ENCODE measurements at places on chromosomes 4 and X.

DNA sequence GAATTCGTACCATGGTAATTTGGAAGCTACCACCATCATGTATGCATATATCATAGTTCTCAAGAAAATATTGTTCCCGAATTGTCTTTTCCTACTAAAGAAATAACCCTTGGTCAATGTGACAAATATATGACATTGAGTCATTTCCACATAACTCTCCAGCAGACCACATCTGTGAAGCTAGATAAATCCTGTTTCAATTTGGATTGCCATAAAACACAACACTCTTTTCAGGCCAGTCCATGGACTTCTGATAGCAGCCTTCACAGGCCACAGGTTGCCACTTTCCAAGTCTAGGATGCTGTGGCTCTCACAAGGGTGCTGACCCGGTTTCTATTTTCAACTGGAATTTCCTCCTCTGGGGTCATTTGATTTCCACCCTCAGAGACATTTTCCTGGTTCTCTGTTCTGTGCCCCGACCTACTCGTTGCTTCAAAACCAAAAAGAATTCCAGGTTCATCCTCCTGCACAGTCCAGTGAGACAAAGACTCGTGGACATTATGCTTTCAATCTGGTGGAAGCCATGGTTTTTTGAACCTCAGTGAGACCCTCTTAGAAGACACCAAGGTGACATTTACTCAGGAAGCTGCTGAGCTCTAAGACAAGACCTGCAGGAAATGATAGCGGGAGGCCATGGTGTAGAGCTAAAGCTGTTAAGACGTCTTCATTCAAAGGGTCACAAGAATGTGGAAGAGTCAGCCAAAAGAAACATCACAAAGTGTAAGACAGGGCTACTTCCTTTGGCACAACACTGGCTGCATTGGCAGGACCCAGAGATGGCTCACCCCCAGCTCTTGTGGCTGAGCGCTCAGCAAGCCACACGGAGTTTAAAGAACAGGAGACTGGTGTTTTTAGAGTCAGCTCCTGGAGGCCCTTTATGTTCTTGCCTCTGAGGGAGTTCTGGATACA lies 119.8 kb downstream of the AMELX start:
- DNase-seq = no peak

DNA sequence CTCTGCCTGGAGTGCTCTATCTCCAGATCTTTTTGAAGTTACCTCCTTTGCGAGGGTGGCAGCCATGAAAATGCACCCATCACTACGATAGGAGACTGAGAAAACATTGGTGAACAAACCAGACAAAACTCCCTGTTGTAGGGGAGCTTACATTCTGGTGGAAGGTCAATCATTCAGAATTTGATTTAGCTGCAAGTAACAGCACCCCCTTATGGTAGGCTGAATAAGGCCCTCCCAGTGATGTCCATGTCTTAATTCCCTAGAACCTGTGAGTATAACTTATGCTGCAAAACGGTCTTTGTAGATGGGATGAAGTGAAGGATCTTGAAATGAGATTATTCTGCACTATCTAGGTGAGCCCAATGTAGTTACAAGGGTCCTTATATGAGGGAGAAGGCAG lies 5.6 kb upstream of the TEC start:
- DNase-seq = no peak

DNA sequence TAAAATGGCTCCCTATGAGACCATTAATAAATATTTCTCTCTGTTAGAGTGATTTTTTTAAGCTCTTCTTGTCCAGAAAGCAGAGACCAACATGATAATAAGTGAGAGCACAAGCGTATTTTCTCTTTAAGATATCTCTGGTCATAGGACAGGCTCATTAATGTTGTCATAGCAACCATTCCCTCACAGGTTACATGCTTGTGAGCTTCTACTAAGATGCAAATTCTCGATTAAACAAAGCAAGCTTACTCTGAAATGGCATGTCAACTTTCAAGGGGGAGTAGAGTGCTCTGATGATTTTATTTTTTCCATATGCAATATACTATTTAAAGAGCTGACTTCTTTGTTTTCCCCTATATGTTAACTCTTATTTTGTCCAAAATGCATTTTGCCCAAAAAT lies 487.2 kb upstream of the LCORL start:
- no peak for DNase-seq

DNA sequence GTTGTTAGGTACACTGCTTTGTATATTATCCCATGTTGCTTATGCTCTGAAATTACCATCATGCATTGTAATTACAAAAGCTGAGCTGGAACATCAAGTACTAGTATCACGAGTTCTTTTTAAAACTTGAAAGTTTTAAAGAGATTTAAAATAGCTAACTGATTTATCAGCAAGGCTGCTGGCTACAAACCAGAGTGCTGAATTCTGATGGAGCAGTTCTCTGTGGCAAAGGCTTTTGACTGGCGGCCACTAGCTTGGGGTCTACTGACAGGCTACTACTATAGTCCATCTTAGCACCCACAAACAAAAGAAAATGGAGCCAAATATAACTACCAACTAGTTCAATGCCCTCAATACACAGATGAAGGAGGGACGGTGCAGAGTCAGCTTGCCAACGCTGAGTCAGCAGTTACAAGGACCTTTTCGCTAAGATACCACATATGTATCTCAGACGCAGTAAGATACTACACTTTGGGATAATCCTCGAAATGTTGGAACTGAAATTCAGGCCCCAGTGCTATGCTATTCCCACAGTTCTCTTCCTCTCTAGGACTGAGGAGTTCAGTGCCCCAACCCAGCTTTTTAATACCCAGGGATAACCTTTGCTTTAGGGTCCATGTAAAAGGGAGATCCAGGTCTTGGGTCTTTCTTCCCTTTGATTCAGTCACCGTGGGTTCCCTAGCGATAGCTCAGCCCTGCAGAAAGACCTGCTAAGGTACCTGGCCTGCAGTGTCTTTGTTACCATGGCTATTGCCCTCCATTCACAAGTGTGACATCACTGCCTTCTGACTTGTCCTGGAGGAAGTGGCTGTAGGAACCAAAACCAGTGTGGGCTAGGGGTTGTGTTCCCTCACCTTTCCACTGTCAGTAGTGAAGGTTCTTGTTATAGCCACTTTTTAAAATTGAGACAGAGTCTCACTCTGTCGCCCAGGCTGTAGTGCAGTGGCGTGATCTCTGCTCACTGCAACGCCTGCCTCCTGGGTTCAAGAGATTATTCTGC lies 22.8 kb downstream of the MFAP3L start:
- no peak for DNase-seq

DNA sequence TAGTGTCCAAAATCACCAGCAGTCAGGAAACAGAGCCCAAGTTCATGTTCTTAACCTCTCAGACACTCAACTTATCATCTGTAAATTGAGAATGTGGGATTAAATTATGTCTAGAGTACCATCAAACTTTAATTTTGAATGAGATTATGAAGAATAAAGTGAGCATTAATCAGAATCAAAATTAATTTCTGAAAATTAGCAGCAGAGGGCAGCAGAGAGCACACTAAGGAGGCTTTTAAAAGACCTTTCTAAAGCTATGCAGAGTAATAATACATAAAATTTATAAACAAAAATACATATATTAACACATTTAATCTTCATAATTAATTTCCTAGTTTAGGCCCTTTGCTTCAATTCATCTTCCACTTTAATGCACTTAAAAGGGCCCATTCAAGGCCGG lies 7.1 kb downstream of the TASL start:
- no peak for DNase-seq

- no peak for DNase-seq
These were observed 132.6 kb downstream of the FHDC1 start for GRCh38 chr4:153068751-153069150.

DNA sequence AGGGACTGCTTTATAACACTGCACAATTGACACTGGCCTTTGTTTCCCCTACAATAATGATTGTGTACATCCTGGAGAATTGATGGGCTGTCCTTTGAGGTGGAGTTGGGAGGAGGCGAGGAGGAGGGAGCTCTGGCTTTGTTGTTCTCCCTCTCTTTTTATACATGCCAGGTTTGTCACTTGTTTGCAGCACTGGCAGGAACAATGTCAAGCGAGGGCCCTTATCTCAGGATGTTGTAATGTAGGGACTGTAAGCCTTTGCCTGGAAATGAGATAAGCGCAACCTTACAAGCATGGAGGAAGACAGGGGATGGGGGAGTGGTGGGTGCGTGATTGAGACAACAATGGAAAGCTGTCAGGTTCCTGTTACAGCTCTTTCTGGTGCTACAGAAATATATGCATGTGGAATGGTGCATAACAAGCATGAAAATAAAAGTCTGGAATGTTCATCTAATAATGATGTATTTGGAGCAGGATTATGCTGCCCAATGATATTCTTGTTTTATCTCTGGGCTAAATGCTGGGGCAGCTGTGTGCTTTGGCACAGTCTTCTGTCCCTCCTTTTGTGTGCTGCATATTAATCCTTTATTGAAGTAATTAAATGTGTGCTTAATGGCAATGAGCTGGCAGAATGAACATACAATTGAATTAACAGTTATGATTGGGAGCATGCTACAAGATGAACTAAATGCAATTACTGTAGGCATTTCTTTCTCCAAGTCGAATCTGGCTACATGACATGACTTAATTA lies 294.4 kb downstream of the GPAT3 start:
- no peak for DNase-seq

DNA sequence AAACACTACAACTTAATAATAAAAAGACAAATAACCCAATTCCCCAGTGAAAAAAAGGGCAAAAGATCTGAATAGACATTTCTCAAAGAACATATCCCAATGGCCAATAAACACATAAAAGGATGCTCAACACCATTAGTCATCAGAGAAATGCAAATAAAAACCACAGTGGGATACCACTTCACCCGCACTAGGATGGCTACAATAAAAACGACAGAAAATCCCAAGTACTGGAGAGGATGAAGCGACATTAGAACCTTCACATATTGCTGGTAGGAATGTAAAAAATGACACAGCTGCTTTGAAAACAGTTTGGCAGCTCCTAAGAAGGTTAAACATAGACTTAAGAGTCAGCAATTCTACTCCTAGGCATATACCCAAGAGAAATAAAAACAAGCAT lies 140.6 kb upstream of the ARX start:
- DNase-seq = no peak

- DNase-seq = no peak
These were observed 187.1 kb upstream of the ARX start for GRCh38 chrX:25202827-25203226.

- DNase-seq = no peak
These were observed 80.3 kb upstream of the LSM6 start for GRCh38 chr4:146095091-146095690.

GRCh38 chr4:17595471-17596005 lies 18.5 kb downstream of the LAP3 start:
- no peak for DNase-seq

GRCh38 chrX:8879750-8880149 lies 78.6 kb upstream of the FAM9A start:
- DNase-seq = no peak

- DNase-seq = no peak
These were observed 46.1 kb downstream of the TMEM131L start for GRCh38 chr4:153512162-153512852.

DNA sequence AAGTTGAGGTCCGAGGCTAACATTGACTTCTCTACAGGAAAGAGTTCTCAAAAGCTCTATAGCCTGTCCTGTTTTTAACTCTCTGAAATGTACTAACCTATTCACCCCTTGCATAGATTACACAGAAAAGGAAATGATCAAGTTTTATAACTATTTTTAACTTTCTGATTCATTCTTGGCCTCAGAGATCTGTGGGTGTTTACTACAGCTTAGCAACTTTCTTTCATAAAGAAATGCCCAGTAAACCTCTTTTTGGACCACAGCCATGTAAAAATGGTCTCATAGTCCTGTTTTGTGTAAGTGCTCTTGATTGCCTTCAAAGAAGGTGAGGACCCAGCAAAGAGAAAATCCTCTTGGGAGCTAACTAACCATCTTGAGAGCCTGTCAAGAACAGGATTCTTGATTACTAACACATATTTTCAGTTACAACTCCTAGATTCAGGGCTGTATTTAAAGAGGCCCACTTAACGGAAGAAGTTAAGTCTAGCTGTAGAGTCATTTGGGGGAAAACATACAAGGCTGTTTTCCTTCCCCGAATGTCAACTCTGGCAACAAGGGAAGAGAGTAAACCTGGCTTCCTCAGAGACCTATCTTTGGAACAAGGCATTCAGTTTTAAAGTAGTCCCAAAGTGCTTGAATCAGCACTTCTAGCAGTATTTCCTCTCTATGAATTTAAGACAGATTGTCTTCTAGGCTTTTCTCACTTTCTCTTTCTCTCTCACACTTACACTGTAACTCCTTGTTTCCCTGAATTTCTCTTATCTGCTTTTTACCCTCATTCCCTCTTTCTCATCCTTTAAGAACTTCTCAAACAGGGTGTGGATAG lies 78.2 kb downstream of the IL21 start:
- DNase-seq = no peak

- DNase-seq = no peak
These were observed 404.7 kb upstream of the GNPDA2 start for GRCh38 chr4:45131020-45131419.

DNA sequence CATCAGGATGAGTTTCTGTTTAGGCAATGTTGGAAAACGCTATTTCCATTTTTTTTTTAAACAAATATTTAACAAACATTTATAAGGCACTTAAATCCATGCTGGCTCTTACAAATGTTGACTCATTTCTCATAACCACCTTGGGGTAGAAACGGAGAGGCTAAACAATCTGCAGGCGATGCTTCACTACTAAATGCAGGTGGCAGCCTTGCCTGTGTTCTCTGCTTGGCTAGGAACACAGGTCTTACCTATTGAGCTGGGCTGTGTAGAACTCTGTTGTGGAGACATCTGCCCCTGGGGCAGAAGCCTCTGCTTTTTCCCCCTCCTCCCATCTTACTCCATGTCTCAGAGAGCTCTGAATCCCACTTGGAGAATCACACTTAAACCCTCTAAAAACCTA lies 1.4 kb upstream of the CXCL1 start:
- DNase-seq = no peak

DNA sequence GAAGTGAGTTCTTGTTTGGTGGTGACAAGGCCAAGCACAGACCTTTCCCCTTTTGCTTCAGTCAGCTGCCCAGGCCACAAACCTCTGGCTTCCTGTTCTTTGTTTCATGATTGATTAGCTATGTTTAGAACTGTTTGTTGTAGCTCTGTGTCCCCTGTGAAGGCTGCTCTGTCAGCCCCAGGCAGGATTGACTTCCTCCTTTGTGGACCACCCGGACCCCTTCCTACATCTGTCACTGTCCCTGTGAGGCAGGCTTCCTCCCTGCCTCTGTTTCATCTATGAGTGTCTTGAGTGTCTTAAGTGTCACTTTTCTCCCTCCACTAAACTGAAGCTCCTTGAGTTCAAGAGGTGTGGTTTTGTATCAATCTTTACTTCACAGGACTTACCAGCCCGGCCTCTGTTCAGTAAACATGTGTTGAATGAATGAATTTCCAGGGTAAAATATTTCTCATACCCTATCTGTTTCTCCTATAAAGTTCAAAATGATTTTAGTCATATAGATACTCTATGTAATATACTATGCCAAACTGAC lies 83.5 kb downstream of the ZNF674 start:
- DNase-seq = no peak

DNA sequence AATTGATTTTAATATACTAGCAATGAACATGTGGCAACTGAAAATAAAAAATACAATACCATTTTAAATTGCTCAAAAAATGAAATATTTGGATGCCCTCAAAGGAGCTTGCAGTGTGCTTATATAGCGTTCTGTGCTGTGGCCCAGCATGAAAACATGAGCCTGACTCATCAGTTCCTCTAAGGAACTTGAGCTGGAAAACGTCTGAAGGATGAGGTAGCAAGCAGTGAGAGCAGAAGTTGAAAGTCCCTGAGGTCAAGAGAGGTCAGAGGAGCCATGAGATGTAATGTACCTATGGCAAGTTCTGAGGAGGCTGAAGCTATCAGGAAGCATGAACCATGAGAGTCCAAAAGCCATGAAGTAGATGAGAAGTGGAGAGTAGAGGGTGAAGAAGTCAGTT lies 59.7 kb downstream of the HMGB3 start:
- no peak for DNase-seq
